SK-N-SH treated with all-trans-retinoic acid at 6 μM for 48 hours (cell line): ENCODE measurements at places on chromosomes 16 and 17.
A peak's percentile ranks its signal among the peaks of the same experiment; 100 is the strongest.

- peak; percentile 79 for ATAC-seq
These were observed 22.7 kb downstream of the TMEM235 start for GRCh38 chr17:78253946-78254672.

DNA sequence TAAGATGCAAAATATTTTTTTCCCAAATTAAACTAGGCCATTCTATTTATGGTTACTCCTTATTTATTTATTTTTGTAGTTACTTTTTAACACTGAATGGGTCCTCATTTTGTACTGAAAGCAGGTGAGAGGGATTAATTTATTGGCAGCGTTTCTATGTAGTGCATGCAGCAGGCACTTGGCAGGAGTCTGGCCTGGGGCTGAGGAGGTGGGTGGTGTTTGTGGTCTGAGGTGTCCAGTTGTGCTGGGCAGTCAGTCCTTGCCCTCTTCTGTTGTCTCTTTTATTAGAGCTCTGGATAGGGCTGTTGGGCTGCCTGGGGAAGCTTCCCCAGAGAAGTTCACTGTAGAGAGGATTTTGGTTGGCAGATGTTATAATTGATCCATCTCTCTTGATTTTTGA, 12.7 kb downstream of the SEC14L1 start:
- peak; percentile 56 for ATAC-seq

DNA sequence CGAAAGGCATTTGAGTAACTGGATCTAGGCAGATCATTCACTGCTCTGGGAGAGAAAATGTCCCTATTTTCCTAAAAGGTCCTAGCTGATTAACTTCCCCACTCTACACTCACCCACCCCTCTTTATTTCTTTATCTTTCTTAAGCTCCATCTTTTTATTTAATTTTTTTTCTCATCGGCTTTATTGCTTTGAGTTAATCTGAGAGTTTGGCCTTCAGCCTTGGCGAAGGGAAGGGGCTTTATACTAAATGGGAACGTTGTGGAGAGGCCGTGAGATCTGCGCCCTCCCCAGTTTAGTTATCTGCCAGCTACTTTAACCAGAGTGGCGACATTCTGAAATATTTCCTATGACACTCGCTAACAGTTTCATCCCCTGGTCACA, 882 bp upstream of the TOX3 start:
- no peak for ATAC-seq

GRCh38 chr17:60141111-60142018, 8.4 kb upstream of the CA4 start:
- ATAC-seq = no peak

DNA sequence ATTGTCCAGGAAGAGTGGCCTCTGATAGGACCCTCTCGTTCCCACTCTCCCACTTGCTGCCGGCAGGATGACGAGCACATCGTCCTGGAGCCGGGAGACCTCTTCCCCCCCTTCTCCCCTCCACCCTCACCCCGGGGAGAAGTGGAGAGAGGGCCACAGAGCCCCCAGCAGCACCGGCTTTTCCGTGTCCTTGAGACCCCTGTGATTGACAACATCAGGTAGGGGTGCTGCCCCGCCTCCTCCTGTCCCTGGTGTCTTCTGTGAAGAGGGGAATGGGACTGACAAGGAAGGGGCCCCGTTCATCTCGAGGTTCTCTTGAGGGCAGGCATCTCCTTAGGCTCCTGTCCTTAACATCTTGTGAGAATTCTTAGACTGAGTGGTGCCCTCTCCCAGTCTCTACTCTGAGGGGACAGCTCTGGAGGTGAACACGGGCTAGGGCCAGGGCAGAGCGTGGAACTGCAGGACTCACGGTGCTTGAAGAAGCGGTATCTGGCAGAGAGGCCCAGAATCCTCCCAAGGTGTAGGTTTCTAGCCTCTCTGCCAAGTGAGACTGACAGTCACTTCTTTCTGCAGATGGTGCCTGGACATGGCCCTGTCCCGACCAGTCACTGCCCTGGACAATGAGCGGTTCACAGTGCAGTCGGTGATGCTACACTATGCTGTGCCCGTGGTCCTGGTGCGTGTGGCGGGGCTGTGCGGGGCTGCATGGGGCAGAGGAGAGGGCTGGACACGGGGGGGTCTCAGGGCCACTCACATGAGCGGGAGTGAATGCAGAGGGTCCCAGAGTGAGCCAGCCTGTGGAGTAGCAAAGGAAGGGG, 26.4 kb downstream of the CASKIN2 start:
- ATAC-seq = no peak

DNA sequence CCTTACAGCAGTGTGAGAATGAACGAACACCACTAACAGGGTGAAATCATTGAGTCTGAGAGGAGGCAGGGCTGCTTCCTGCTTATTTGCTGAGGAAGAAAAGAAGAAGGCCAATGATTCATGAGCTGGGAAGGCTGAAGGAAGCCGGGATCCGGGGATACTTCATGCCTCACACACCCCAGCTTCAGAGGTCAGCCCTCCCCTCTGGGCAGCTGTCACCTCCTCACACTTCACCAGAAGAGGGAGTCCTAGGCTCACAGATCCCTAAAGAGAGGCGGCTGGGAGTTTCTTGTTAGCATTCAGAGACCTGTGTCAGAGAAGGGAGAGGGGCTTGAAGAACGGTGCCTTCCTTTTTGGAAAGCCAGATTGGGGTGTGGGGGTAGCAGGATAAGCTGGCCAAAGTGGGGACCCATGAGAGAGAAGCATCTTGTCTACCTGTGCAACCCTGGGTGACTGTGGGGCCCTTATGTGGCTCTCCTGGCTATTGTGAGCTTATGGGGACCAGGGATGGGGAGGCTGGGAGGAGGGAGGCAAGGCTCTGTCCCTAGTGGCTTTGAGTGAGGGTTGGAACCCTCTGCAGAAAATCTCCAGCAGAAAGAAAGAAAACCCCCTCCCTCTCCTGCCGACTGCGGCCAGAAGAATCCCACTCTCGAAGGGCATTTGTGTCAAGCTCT, 94.6 kb downstream of the RGS9 start:
- peak; percentile 79 for ATAC-seq

- ATAC-seq = peak; percentile 95
These were observed 15.4 kb downstream of the FLYWCH1 start for GRCh38 chr16:2927010-2927646.

- no peak for ATAC-seq
These were observed 3.5 kb upstream of the SPATA2L start for GRCh38 chr16:89705006-89705405.

GRCh38 chr16:49337814-49338350, 35.7 kb upstream of the C16orf78 start:
- no peak for ATAC-seq

DNA sequence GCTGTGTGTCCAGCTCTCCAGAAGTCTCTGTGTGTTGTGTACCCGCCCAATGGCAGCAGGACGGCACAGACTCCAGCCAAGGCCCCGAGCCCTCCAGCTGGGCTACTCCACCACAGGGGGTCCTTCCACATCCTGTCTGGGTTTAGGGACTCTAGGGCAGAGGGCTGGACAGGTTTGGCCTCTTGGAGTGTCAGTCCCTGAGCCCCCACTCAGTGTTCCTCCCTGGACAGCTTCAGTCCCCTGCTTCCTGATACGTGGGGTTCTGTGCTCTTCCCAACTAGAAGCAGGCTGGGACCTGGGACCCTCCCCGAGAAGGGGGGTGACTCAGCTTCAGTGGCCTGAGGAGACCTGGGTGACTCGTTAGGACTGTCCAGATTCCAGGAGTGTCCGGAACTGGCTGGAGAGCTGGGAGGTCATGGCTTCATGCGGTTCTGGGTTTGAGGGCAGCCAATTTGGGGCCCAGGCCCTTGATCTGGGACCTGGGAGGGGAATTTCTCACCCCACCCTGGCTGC, 4.2 kb downstream of the CDK3 start:
- ATAC-seq = peak; percentile 11

DNA sequence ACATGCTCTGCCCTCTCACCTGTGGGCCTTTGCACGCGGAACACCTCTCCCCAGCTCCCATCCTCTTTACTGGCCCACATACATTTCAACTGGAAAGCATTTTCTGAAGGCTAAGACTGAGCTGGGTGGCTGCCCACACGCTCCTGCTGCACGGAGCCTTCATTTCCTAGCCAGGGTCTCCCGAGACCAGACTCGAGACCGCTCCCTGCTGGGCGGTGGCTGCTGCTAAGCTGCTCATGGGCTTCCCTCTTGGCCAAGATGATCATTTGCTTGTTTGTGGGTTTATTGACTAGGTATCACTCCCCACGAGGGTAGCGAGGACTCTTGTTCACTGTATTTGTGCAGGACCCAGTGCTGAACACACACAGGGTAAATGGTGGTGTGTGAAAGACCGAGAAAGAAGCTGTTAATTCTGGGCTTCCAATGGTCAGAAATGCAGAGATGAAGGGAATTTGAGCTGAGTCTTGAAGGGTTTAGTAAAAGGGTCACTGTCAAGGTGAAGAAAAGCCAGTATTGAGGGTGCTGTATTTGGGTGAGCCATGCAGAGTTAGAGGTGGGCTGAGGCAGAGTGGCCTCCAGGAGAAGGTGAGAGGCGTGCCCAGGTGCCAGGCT, 907 bp downstream of the TRAPPC2L start:
- ATAC-seq = peak; percentile 89

GRCh38 chr17:37640015-37640414, 3.2 kb downstream of the DDX52 start:
- ATAC-seq = no peak

DNA sequence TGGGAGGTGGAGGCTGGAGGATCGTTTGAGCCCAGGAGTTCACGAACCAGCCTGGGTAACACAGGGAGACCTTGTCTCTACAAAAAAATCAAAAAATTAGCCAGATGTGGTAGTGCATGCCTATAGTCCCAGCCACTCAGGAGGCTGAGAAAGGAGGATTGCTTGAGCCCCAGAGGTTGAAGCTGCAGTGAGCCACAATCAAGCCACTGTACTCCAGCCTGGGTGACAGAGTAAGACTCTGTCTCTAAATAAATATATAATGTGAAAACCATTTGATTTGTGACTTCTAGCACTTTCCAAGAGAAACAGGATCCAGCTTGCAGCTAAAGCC, 459.1 kb downstream of the SOX9 start:
- no peak for ATAC-seq

DNA sequence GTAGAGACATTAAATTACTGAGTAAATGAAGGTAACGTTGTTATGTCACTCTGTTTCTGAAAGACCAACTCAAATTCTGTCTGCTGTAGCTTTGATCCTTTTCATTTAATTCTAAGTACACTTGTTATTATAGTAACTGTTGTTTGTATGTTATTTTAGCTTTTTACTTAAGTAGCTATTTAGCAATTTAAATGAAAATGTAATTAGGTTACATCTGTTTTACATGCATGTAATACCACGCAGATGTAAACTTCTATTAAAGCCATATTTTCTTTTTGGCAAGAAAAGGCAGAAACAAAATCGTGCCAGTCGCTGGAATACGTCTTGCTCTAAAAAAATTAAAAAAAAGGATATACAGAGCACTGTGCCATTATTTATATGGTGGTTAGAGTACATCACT, 282.8 kb downstream of the FTO start:
- ATAC-seq = no peak

DNA sequence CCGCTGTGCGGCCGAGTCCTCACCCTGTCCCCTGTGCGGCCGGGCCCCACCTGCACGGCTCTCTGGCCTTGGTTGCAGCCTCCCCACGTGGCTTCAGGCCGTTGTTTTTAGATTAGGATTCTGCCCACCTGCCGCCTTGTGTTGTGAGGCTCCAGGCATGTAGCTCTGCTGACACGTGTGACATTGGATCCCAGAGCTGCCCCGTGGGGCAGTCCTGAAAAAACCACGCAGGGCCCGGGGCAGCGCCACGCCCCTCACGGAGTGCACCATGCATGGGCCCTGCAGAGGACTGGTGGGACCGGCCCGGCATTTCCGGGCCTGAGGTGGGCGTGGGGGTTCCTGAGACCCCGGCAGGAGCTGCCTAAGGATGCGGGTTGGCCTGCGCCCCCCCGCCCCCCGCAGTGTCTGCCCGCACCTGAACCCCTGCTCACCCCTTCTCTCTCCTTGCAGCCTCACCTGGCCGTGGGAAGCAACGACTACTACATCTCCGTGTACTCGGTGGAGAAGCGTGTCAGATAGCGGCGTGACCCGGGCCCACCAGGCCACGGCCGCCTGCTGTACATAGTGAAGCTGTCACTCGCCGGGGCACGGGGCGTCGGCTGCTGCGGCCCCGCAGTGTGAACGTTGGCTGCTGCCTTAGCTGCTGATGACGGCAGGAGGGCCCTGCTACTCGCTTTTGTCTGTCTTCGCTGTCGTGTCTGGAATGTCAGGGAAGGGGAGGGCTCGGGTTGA, 27.7 kb upstream of the CHMP6 start:
- no peak for ATAC-seq

DNA sequence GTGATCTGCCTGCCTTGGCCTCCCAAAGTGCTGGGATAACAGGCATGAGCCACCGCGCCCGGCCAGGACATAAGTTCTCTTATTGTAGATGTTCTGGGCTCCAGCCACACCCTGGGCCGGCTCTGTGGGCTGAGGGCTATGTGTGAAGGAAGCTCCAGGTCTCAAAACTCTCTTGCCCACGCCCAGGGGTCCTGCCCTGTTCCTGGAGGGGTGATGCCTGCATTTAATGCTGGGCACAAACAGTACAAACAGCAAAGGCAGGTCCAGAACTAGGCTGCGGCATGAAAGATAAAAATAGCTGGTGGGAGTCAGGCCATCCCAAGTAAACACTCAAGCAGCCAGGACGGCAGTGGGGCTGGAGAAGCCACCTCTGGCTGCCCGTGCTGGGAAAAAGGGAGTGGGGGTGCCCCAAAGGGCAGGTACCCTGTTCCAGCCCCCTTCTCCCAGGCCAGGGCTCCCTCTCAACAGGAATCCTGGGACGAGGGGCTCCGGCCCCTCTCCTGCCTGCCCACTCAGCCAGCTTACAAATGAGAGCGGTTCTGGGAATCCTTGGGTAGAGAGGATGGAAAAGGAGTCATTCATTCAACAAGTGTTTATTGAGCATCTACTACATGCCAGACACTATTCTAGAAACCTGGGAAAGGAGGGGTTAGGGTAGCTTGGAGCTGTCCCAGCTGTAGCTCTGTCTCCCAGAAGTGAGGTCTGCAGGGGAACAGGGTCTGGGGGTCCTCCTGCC, 4.6 kb downstream of the TRIM47 start:
- no peak for ATAC-seq

DNA sequence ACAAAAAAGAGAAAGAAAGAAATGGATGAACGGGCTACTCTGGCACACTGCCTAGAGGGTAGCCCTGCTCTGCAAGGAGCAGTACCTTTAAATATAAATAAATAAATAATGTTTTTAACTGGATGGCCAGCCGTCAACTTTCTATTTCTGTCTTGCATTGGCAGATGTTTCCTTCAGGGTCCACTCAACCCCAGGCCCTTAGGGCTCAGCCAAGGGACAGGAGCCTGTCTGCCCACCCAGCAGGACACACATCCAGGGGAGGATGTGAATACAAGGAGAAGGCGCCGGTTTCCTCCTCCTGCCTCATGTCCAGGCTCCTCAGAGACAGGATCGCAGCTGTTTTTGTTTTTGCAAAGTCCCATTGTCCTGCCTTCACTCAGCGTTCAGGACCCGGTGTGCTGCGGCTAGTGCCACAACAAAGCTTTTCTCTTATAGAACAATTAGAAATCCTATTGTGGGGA, 22.6 kb downstream of the TTYH2 start:
- ATAC-seq = no peak

DNA sequence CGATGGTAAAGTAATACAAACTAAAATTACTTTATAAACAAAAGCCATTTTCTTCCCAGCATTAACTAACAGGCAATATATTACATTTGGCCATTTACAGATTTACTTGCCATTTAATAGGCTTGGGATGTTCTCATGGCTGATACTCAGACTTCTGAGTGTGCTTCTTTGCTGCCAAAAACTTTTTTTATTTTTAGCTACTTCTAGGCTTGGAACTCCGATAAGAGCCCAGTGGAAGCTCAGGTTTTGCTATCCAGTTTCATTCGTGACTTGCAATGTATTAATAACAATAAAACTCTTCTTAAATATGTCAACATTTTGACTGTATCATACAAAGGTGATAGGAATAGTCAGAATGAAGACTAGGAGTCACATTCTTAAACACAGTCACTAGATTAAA, 152.3 kb downstream of the ITFG1 start:
- no peak for ATAC-seq
